ENCODE measurements at places on chromosomes 12 and 14.

GRCh38 chr12:70330158-70330557 is 35.9 kb upstream of the KCNMB4 start:
- no peaks in the 10 kb centered on the region for H3K4me1 ChIP-seq
- no peaks in the 10 kb centered on the region for H3K27me3 ChIP-seq
- H3K36me3 ChIP-seq: peaks cover 15% of the 10 kb centered on the region
- H3K27ac ChIP-seq: no peak overlapping the region
- DNase-seq: no peak

DNA sequence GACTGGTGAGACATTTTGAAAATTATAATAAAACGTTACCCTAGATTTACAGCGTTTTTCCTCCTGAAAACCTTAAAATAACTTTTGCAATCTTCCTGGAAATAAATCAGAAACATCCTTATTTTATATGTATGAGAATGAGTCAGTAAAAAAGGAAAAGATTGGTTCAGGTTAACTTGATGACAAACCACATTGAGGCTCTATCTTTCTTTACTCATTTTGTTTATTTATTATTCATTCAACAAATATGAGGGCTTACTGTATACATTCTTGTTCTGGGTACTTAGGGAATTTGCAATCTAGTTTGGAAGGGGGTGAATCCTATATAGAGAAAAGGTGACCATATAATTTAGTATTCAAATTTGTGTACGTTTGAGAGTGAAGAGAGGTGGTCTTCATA is 156.6 kb downstream of the UNC79 start:
- H3K4me1 ChIP-seq: no peaks in the 10 kb centered on the region
- H3K4me3 ChIP-seq: no peak overlapping the region
- no peaks in the 10 kb centered on the region for H3K27me3 ChIP-seq
- no peak overlapping the region for H3K27ac ChIP-seq
- no peak for DNase-seq
- H3K36me3 ChIP-seq: no peaks in the 10 kb centered on the region

- H3K4me3 ChIP-seq: no peak overlapping the region
- H3K36me3 ChIP-seq: no peaks in the 10 kb centered on the region
- no peaks in the 10 kb centered on the region for H3K4me1 ChIP-seq
Measured at GRCh38 chr12:102851246-102851645, 65.8 kb downstream of the PAH start.

DNA sequence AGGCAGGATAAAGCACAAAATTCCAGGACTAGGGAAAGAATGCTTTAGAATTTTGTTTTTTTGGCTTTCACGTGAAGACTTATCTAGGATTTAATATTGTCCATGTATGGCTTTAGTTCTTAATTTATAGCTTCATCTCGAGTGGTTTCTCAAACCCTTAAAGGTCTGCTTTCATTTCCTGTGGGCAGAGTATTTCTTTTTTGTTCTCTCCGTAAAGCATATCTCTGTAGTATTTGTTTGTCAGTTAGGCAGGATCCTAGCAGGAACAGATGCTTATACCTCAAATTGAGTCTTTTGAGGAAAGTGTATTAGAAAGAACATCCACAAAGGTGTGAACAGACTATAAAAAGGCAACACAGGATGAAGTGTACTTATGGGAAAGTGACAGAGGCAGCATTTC is 697.1 kb upstream of the SEL1L start:
- no peak overlapping the region for H3K27ac ChIP-seq
- H3K27me3 ChIP-seq: no peaks in the 10 kb centered on the region
- no peak for DNase-seq
- no peaks in the 10 kb centered on the region for H3K36me3 ChIP-seq

GRCh38 chr14:76264384-76264783 is 111.6 kb upstream of the ESRRB start:
- no peaks in the 10 kb centered on the region for H3K36me3 ChIP-seq
- H3K27ac ChIP-seq: no peak overlapping the region
- H3K27me3 ChIP-seq: 0 out of 2 replicates have a peak, but pooled peaks cover 4% of the 10 kb centered on the region

DNA sequence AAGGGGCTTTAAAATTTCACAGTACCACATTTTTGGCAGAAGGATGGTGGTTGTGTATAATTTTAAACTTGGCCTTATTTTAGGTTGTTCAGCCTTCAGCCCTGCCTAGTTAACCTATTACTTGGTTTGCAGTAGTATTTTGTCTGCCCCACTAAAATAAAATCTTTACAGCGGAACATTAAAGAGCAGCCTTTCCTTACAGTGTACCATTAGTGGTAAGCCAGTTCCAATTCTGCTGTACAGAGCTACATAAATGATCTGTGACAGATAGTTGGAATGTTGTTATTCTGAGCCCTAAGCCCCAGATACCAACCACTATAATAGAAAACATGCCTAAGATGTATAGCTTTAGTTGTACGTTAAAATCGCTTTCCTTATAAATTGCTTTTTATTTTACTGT is 56.2 kb downstream of the SLC38A6 start:
- no peaks in the 10 kb centered on the region for H3K36me3 ChIP-seq
- no peak for DNase-seq
- H3K4me3 ChIP-seq: no peak overlapping the region
- H3K27ac ChIP-seq: no peak overlapping the region
- peaks cover 20% of the 10 kb centered on the region for H3K4me1 ChIP-seq

DNA sequence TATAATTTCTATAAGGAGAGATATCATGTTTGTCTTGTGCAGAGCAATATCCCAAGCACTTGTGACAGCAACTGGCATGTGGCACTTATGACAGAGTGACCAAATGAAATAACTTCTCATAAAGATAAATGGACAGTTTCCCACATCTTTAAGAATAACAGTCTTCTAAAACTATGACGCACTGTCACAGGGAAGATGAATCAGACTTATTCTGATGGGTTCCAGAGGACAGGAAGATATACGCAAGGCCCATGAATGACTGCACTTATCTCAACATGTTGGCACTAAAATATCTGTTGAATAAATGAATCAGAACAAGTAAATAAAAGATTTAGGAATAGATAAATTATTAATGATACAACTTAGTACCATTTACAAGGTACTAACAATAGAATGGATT is 465.8 kb upstream of the SYT1 start:
- no peaks in the 10 kb centered on the region for H3K27me3 ChIP-seq
- no peak overlapping the region for H3K27ac ChIP-seq
- no peak overlapping the region for H3K4me3 ChIP-seq

DNA sequence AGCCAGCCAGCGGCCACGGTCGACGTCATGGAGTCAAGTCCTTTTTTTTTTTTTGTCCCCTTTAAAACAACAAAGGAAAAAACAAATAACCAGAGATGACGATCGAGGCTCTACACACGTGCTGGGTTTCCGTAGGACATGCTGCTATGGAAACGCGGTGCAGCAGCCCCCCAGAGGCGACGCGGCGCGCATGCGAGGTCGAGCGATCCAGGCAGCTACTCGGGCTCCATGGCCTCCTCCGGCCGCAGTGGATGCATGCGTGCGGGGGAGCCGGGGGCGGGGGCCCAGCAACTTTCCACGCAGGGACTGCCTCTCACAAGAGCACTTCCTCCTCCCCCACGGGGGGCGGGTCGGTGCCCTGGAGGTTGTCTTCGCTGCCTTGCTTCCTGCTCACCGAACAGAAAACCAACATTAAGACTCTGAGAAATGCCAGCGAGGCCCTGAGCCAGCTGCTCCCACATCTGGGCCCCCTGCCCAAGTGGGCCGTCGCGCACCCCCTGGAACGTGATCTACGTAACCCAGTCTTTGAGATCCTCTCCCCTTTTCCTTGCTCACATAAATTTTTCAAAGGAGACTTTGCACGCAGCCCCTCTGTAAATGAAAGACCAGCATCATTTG is 30.7 kb downstream of the P2RX4 start:
- H3K4me3 ChIP-seq: no peak overlapping the region
- no peak for DNase-seq
- H3K27ac ChIP-seq: no peak overlapping the region
- H3K36me3 ChIP-seq: peaks cover 7% of the 10 kb centered on the region

DNA sequence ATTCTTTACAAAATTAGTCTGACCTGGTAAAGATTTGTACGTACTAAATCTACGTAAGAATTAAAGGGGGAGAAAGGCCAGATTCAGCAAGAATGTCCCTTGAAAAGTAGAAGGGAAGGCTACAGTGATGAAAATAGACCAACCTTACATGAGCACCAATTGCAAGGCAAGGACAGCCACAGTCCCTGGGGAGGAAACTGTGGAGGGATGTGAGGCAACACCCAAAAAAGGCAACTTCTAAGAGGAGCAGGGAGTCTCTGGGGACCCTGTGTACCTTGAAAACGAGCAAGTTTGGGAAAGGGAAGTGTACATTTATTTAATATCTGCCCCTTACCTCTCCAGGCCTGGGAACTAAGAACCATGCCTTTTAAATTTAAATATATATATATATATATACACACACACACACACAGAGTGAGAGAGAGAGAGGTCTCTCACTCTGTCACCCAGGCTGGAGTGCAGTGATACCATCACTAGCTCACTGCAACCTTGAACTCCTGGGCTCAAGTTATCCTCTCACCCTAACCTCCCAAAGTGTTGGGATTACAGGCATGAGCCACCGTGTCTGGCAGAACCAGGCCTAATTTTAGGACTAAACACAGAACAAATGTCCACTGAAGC is 56.4 kb downstream of the TMCC3 start:
- no peak overlapping the region for H3K27ac ChIP-seq
- DNase-seq: no peak
- no peaks in the 10 kb centered on the region for H3K4me1 ChIP-seq
- H3K36me3 ChIP-seq: no peaks in the 10 kb centered on the region

DNA sequence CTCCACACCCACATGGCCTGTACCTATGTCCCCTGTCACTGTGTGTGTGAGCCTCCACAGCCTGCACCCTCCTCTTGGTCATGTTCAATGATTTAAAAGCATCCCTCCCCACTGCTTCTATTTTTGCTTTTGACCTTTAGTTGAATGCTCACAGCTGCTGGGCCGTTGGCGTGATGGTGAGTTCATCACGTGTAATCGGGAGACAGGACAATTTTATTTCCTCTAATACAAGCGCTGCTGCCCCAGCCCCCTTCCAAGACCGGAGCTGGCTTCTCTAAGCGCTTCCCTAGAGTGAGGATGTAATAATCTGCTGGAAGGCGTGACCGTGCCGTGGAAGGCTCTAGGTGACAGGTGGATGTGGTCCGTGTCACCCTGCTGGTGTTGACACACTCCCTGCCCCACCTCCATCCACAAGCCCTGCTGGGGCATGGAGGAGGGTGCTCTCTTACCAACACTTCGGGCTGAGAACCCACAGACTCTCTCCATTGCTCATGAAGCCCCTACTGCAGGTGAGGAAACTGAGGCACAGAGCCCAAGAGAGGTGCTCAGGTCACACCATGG is 25.4 kb downstream of the CCDC85C start:
- H3K4me3 ChIP-seq: no peak overlapping the region
- H3K4me1 ChIP-seq: peaks cover 36% of the 10 kb centered on the region
- no peaks in the 10 kb centered on the region for H3K27me3 ChIP-seq
- DNase-seq: peak; percentile 40

DNA sequence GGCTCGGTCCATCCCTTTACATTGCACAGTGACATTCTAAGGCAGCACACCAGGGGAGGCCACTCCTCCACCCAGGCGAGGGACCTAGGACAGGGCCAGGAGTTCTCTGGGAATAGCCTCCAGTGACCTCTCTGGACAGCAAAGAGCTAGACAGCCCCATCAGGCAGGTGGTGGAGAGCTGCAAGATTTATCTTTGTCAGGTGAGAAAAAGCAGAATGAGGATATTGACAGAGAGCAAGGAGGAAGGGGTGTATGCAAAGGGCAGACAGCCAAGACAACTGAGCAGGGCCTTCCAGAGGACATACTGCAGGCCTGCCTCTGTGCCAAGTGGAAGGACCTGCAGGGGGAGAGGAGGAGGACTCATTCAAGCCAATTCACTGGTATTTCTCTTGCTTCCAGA is 112.4 kb upstream of the MAX start:
- H3K36me3 ChIP-seq: no peaks in the 10 kb centered on the region
- DNase-seq: no peak

GRCh38 chr14:36363704-36364103 is 43.3 kb upstream of the MBIP start:
- DNase-seq: peak; percentile 8
- H3K27me3 ChIP-seq: 0 out of 2 replicates have a peak, but pooled peaks cover 5% of the 10 kb centered on the region
- H3K27ac ChIP-seq: no peak overlapping the region
- no peaks in the 10 kb centered on the region for H3K4me1 ChIP-seq
- no peak overlapping the region for H3K4me3 ChIP-seq

- peaks cover 62% of the 10 kb centered on the region for H3K36me3 ChIP-seq
- H3K27me3 ChIP-seq: no peaks in the 10 kb centered on the region
- peaks cover 8% of the 10 kb centered on the region for H3K4me1 ChIP-seq
- H3K4me3 ChIP-seq: no peak overlapping the region
- H3K27ac ChIP-seq: no peak overlapping the region
- peak; percentile 60 for DNase-seq
Measured at GRCh38 chr14:20400965-20401593, 12.2 kb downstream of the TEP1 start.

GRCh38 chr12:63911341-63911740 is 66.8 kb downstream of the SRGAP1 start:
- H3K4me3 ChIP-seq: no peak overlapping the region
- DNase-seq: no peak
- peaks cover 24% of the 10 kb centered on the region for H3K4me1 ChIP-seq
